ENCODE measurements at places on chromosomes 3 and 15.

DNA sequence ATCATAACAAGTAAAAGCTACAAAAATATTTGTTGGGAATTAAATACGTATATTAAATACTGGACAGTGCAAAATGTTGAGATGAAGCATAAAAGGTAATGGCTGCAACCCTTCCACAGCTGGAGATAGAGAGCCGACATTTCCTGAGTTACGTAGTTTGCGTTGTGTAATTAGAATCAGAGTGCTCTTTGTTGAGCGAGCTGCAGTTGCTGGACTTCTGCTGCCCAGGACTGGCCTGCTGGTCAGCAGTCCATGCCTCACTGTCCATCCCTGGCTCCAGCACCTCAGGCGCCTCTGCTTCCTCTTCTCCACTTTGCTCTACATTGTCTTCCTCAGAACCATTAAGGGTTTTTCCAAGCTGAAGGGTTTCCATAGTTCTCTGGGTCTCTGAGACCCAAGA, 28.4 kb upstream of the SHC4 start:
- DNase-seq = no peak

DNA sequence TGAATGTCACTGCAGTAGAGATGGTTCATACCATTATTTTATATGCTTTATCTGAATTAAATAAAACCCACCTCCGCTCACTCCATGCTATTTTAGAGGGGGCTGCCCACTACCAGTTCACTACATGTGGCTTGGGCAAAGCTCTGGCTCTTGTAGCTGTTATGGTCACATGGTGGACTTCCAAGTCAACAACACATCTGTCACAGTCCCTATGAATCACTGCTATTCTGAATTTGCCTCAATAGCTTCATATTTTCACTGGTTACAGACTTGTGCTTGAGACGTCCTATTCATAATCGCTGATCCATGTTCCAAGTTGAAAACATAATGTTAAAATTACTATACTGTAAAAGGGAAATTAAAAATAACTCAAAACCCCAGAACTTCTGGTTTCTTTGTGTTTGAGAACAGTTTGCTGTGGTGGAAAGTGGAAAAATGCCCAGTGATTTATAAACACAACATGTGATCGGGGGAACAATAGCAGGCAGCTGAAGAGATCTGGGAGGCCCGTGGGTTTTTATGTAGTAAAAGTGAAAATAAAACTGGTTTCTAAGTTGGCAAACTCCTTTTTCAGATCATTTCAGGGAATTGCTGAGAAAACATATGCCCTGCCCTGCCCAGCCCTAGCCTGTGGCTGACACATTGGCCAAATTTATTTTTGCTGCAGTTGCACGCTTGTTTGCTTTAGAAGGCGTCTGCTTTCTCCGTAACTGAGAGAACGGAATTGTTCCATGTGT, 128.8 kb upstream of the PRR23C start:
- DNase-seq = no peak

- no peak for DNase-seq
Measured at GRCh38 chr15:86595741-86596140, 516.1 kb downstream of the AGBL1 start.

- DNase-seq = peak; percentile 49
Measured at GRCh38 chr15:74402873-74403587, 30.7 kb downstream of the SEMA7A start.

- DNase-seq = no peak
Measured at GRCh38 chr15:95556866-95557225, 773.7 kb upstream of the NR2F2 start.

GRCh38 chr3:72636969-72637597, 211.2 kb downstream of the SHQ1 start:
- no peak for DNase-seq

DNA sequence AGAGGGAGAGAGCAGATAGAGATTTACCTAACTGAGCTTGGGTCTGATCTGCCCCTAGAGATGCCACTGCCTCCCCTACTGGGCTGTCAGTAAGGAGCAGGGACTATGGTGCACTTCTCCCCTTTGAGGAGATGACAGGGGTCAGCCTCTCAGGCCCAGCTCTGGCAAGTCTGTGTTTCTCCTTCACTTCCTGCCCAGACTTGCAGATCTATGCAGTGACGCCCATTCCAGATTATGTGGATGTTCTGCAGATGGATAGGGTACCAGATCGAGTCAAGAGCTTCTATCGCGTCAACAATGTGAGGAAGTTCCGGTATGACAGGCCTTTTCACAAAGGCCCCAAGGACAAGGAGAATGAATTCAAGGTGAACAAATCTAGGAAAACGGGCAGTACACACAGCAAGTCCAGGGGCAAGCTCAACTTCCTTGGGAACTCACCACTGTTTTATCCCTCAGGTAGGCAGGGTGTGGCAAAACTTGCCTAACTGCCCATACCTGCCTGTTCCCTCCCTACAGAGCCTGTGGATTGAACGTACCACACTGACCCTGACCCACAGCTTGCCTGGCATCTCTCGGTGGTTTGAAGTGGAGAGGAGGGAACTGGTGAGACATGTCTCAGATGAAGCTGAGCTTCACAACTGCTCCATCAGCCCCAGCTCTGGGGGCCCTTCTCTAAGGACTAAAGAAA, 29.1 kb upstream of the MANF start:
- no peak for DNase-seq

GRCh38 chr3:105394177-105394576, 27.5 kb downstream of the ALCAM start:
- no peak for DNase-seq

- DNase-seq = no peak
Measured at GRCh38 chr3:78788839-78789238, 979.0 kb downstream of the ROBO1 start.

GRCh38 chr3:177135841-177136492, 61.3 kb downstream of the TBL1XR1 start:
- no peak for DNase-seq

GRCh38 chr3:39183211-39184080, 8.9 kb downstream of the XIRP1 start:
- no peak for DNase-seq

GRCh38 chr3:167928381-167928780, 167.3 kb downstream of the GOLIM4 start:
- DNase-seq = no peak

DNA sequence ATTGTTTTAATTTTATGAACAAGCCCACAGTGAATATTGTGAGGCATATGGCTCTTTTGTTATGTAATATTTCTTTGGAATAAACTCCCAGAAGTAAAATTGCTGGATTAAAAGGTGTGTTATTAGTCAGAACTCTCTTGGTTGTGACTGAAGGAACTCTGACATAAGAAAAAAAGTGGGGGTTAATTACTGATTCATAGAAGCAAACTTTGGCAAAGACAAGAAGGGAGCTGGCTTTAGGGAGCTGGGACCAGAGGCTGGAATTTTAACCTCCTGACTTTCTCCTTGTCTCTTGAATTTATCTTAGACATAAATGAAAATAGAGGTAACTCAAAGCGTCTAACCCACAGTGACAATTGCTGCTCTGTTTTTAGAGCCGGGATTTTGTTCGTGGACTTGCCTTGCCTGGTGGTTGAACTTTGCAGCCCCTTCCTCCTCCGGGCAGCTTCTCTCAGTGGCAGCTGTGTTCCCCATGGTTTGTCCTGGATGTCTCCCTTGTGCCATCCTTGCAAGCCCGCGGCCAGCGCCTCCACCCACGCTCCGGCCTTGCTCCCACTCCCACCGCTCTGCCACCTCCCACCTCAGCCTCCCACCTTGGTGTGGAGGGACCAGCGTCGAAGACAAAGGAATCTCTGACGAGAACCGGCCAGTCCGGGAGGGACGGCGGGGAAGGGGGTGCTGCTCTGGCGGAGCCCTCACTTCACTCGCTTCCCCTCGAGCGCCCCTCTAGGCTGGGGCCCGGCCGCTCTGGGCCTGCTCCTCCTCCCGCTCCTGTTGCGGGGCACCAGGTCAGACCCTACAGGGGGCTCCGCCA, 28.0 kb downstream of the ARHGAP31 start:
- no peak for DNase-seq

GRCh38 chr15:63970621-63971426, 75.5 kb downstream of the DAPK2 start:
- no peak for DNase-seq

GRCh38 chr15:78930577-78931388, 14.1 kb downstream of the CTSH start:
- DNase-seq = no peak

DNA sequence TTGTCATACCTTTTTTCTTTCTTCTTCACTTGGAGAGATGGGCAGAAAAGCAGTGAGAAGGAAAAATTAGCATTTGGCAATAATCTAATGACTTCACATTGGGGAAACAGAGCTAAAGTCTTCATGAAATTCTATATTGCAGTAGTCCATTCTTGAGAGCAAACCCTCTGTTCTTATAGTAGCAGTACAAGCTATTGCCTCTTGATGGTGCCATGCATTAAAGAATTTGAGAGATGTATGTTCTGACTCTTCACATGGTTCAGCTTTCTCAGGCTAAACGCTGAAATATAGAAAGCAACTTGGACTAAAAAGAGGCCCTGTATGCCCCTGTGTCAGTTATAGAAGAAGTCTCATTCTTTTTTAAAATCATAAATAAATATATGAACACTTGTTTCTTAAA, 36.0 kb downstream of the PHLDB2 start:
- no peak for DNase-seq

DNA sequence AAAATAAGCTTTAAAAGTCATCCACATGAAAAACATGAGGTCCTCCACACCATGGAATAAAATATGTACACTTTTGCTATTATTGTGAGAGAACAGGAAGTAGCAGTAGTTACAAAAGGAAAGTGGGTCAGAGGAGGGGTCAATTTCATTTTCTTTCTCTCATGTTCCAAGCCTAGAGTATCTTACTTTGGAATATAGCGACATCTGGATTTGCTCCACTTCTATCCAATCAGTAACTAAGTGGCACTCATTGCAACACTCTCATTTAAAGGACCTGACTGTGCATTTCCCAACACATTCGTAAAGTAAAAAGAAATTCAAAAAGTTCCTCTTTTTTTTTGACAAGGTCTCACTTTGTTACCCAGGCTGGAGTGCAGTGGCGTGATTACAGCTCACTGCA, 637.3 kb downstream of the TUSC7 start:
- no peak for DNase-seq

DNA sequence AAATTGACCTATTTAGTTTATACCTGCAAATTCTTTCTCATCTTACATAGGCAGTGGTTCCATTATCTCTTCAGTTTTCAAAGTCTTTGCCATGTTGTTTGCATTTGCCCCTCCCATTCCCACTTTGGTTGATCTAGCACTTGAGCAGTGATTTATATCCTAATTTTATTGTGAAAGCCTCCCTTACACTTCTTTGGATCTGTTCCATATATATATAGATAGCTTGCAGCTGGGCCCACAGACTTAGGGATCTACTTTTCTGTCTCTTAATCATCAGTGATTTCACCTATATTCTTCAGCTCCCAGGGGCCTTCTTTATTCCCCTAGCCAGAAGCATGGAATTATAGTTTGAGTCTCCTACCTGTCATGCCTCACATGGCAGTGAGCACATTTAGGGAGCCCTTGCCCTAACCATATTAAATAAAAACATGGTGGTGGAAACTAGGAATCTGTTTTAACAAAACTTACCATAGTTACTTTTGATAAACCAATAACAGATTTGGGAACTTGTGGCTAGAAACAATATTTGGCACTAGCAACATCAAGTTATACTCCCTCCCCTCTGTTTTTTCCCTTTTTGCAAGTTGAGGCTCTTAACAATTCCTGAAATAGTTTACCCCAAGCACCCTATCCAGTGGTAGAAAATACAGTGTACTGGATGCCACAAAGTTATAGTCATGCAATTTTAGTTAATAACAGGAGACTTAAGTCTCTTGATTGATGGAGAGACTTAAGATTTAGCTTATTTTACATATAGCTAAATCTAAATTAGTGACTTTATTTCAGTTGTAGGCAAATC, 41.7 kb downstream of the ARIH1 start:
- no peak for DNase-seq

DNA sequence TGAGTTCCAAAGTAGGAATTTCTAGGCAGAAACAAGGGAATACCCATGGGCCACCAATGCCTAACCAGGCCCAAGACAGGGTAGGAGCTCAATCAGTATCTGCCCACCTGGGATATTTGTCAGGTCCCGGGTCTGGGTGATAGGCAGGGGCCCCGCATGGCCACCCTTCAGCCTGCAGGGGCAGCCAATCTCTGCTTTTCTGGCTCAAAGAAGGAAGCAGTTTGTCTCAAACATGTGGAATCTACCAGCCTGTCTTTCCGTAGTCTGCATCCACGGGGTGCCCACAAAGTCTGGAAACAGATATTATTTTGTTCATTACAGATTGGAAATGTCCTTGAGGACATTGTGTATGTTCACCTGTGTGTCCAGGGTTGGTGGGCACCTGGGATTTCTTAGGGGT, 56.2 kb downstream of the CEMIP start:
- no peak for DNase-seq

- no peak for DNase-seq
Measured at GRCh38 chr3:4562595-4562994, 69.4 kb downstream of the ITPR1 start.

DNA sequence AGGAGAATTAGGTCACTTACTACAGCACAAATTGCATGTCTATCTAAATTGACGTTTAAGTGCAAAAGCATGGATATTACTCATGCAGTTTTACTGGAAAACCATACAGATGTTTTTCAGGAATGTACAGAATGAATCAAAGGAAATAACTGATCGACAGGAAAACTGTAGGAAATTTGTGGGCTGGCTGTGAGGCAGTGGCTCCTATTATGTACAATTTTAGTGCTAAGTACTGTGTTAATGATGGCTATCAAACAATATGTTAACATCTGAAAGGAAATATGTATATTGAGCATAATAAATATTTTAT, 6.9 kb downstream of the NUDT16 start:
- no peak for DNase-seq

DNA sequence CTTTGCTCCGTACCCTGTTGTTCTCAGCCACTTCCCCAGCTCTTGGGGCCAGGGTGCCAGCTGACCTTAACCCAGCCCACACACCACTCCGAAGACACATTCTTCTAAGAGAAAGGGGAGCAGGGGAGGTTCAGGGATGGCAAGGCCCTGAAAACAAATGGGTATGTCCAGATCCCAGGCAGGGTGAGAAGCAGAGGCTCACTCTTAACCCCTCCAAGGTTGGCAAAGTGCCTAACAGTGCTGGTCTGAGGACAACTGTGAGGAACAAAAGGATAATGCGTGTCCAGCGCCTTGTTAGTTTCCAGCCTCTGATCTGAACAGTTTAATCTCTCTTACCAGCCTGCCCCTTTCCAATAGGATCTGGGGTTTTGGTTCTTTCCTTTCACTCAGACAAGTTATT, 1.5 kb downstream of the TMEM44 start:
- no peak for DNase-seq

DNA sequence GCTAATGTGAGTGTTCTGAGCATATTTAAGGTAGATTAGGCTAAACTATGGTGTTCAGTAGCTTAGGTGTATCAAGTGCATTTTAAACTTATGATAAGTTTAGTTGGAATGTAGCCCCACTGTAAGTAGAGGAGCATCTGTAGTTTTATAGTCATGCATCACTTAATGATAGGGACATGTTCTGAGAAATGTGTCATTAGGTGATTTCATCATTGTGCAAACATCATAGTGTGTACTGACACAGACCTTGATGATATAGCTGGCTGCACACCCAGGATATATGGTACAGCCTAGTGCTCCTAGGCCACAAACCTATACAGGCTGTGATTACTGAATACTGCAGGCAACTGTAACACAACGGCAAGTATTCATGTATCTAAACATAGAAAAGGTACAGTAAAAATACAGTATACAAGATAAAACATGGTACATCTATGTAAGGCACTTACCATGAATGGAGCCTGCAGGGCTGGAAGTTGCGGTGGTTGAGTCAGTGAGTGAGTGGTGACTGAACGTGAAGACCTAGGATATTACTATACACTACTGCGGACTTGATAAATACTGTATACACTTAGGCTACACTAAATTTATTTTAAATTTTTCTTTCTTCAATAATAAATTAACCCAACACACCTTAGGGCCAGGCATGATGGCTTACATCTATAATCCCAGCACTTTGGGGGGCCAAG, 17.9 kb downstream of the DNAH1 start:
- no peak for DNase-seq
